Vagina (tissue), 2 donors: ENCODE measurements at places on chromosomes 5 and 9. TPM values are rescaled to one million over a fixed set of nuclear protein-coding genes. Genes with fewer than 3 reads are reported as not detected.

The BARHL1 gene
- total RNA-seq: not detected

The NPR3 gene
- 14.7 TPM for total RNA-seq

The QRFP gene
- total RNA-seq: not detected

The HAPLN1 gene
- not detected for total RNA-seq

The ENHO gene
- total RNA-seq: not detected

The ANKRD31 gene
- 1.2 TPM for total RNA-seq

The CFAP157 gene
- total RNA-seq: not detected

The PHF24 gene
- total RNA-seq: 0.25 TPM

The IL4 gene
- total RNA-seq: not detected

The UGT3A1 gene
- total RNA-seq: not detected

The PCDHGB4 gene
- total RNA-seq: 10.3 TPM

The FOXD4L6 gene
- not detected for total RNA-seq

DNA sequence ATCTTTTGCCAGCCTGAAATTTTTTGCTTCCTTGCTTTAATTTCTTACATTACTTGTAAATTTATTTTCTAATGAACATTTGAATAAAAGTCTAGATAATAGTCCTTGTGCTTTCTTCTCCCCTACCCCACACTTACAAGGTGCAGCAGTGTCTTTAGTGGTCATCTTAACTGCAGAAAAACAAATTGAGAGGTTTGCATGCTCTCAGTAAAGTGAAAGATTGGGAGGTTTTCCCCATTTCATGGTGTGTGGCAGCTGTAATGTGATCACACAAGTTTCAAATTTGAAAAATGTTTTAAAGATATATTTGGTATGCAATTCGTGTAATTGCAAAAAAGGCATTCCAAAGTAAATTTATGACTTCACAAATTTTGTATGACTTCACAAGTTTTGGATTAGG, 14.7 kb downstream of the APC start:
- no peak for DNase-seq

- DNase-seq: no peak
Observed at GRCh38 chr5:131530706-131531331, 104.2 kb downstream of the RAPGEF6 start.

DNA sequence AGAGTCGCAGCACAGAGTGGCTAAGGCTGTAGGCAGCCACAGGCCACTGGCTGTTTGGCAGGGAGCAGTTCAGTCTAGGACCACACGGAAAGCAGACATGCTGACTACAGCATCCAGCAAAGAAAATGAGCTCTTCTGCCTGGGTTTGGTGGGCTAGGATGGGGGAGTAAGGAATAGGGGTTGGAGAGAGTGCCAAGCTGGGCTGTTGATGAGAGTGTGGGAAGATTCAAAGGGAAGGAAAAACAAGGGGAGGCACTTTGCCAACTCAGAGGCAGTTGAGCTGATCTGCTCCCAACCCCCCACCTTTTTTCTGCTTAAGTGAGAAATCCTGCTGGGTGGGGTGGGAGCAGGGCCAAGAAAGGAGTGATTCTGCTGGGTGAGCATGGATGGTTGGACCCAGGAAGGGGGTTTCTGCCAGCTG, 35.9 kb downstream of the SVEP1 start:
- no peak for DNase-seq

DNA sequence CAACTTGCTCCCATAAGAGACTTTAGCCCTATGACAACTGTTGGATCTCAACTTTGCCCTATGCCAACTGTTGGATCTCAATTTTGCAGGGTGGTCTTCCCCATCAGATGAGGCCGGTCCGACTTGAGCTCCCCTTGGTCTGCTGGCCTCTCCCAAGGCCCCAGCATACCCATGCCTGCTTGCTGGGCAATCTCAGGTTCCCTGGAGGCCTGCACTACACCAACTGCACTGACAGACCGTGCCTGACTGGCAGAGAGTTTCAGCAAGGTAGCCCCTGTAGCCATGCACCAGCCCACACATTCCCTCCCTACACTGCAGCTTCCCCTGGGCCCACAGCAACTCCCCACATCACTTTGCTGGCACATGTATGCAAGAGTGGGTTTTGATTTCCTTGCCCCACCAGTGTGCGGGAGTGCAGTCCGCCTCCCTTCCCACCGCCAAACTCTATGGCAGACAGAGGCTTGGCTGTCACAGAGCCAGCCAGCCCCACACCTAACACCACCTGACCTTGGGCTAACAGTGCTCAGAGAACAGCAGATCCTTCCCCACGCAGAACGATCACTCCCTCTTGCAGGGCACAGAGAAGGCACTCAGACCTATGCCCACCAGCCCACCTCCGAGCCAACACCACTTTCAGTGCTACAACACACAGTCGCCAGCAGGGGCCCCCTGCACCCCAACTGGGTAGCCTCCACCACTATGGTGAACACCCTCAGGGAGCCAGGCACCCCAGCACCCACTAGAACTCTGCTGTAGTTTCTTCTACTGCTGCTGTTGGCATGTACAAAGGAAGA, 279.9 kb upstream of the COX7C start:
- DNase-seq: no peak

- DNase-seq: no peak
Observed at GRCh38 chr5:30100148-30100713, 1093.3 kb upstream of the CDH6 start.

- DNase-seq: no peak
Observed at GRCh38 chr5:149357370-149358293, at the start of gene PCYOX1L. TSS of gene PCYOX1L (plus strand) at chr5:149358046. CDS start at chr5:149358069, 23 bp downstream.

GRCh38 chr5:154351141-154351540, 94.7 kb upstream of the SAP30L start:
- no peak for DNase-seq

- no peak for DNase-seq
Observed at GRCh38 chr9:127856094-127856728, 1.8 kb upstream of the ENG start.

DNA sequence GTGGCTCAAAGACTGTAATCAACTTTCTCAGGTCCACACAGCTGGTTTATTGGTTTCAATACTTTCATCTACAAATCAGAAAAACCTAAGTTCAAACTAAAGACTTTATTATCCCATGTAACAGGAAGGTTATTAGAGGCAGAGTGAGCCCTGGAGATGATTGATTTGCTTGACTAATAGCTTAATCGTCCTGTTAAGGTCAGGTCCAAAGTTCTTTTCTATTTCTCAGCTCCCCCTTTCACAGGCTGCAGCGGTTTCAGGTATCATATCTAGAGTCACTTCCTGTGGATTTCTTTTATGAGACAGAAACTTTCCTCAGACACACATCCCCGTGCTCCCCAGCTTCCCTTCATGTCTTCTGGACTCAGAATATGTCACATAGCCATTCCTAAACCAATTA, 166.4 kb downstream of the PRELID2 start:
- no peak for DNase-seq

DNA sequence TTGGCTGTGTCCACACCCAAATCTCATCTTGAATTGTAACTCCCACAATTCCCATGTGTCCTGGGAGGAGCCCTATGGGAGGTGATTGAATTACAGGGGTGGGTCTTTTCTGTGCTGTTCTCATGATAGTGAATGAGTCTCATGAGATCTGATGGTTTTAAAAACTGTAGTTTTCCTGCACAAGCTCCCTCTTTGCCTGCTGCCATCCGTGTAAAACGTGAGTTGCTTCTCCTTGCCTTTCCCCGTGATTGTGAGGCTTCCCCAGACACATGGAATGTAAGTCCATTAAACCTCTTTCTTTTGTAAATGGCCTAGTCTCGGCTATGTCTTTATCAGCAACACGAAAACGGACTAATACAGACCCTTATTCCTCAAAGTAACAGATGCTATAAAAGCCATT, 94.1 kb downstream of the DOCK2 start:
- DNase-seq: no peak

- DNase-seq: no peak
Observed at GRCh38 chr9:29475471-29475870, 1902.2 kb upstream of the C9orf72 start.

DNA sequence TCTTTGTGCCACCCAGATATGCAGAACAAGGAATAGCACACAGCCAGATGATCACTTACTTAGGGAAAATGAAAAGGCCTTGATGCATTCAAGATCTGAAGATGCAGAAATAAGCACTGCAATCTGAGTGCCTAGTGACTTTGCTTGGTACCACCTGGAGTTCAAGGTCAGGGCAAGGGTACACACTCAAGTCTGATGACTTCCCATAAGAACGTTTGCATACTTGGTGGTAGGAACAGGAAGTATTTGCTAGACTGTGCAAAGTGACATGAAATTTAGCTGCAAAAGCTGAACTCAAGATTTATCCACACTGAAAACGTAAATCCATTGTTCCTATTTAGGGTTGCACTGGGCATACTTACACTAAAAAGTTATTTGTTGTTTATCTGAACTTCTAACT, 177.1 kb downstream of the PIK3R1 start:
- no peak for DNase-seq

GRCh38 chr9:26399556-26399955, 493.0 kb downstream of the CAAP1 start:
- no peak for DNase-seq

GRCh38 chr5:170135796-170136490, 30.2 kb downstream of the FOXI1 start:
- DNase-seq: peak; percentile 49

DNA sequence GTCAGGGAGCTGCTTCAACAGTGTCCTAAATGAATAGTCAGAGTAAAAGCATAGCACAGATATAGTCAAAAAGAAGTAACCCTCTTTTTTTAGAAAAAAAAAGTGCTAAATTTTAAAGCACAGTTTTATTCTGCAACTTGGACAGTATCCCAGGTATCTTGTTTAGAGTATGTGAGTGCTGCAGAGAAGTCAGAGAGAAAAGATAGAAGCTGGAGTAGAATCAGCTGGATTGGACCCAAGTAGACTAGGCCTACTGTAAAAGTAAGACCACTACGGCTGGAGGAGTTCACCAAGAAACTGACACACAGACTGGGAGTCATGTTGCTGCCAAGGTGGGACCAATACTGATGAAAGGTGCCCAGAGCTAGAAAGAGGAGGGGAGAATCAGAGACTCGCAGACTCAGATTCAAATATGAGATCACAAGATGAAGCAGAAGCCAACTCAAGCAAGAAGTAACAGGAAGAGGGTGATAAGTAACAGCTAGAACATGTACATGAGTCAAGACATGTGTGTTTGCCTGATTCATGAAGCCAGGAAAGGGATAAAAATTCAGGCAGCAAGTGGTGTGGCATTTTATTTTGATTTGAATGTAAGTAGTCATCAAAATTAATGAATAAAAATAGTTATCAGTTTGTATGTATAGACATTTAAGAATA, 25.6 kb upstream of the TUSC1 start:
- DNase-seq: no peak

GRCh38 chr9:129750013-129750638, 2.7 kb downstream of the PTGES start:
- no peak for DNase-seq

DNA sequence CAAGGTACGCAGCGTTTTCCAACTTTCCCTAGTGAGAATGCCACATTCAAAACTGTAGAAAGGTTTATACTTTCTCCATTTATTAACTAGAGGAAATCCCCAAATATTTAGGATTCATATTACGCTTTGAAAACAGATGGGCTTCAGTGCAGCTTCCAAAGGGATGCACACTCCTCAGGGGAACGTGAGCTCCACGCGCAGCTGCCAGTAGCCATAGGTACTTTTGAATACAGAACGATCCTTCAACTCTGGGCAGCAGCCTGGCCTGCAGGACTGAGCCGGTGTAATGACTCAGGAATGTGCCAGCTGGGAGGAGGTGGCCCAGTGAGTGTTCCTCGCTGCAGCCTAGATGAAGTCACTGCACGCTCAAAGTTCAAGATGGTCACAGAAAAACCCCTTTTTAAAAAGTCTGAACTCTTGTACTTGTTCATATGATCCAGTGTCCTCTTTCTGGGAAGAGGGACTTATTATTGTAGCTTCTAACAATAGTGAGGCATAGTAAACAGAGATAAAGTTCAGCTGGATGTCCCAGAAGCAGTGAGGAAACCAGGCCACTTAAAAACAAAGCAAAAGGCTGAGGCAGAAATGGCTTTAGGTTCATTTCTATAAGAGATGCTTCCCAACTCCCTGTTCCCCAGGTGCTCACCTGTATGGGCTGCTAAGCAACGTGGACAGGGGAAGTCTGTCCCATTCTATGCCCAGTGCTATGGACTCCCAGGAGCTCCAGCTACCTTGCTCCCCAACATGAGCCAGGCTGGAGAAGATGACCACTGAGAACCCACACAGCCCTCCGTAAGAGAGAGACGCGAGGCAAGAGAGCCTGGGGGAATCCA, 130.0 kb downstream of the LHFPL2 start:
- DNase-seq: no peak

GRCh38 chr9:126276056-126276728, 50.4 kb upstream of the MVB12B start:
- no peak for DNase-seq

DNA sequence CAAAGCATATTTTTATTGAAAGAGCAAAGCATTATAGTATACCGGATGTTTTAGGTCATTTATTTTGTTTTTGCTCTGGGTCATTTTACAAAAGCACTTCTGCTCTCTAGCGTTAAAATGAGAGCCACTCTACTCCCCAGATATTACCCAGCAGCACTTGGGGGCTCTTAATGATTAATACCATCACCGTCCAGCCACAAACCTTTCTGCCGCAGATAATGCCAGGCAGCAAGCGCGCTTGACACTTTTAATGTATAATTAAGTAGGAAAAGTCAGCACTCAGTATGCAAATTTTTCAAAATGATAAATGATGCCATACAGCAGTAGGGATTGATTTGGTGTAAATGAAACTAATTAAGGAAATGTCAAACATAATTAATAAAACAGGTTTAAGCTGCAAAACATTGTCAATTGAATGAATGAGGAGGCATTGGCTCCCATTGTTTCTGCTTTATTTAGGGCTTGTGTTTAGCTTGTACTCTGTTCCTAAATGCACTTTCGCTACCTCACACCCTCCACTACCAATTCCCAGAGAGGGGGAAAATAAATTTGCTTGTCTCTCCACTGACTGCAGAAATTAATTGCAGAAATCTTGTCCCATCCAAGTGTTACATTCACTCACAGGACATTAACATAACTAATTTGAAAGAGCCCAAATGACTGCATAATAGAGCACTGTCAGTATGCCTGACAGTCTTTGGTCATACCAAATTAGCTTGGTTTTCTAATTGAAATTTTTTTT, 358.8 kb upstream of the ARRDC3 start:
- no peak for DNase-seq

GRCh38 chr9:13847270-13847669, 466.7 kb downstream of the NFIB start:
- no peak for DNase-seq
